ENCODE measurements at places on chromosomes 7 and 10.
A peak's percentile ranks its signal among the peaks of the same experiment; 100 is the strongest.

DNA sequence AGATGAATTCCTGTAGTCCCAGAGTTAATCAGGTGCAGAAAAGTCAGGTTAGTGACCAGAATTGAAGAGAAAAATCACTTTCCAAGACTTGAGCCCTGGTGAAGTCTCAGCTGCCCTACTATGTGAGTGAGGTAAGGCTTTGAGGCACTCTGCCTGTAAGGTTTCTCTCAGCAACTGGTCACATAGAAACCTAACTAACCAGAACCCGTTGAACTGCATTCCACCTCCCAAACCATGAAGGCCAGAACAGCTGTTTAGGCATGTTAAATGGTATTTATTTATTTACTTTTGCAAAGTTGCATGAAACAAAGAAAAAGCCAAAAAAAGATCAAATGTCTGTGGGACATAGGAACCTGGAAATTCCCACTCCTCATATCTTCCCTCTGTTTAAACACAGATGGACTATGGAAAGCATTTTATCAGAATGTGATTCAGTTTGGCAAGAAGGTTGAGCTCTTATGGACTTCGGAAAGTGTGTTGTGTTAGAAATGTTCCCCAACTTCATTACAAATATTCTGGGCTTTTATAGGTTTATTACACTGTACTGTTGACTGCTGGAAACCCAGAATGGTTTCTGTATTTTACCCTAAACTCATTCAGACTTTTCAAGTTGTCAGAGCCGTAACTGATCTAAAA, 12.8 kb upstream of the GPR85 start:
- no peak for DNase-seq

DNA sequence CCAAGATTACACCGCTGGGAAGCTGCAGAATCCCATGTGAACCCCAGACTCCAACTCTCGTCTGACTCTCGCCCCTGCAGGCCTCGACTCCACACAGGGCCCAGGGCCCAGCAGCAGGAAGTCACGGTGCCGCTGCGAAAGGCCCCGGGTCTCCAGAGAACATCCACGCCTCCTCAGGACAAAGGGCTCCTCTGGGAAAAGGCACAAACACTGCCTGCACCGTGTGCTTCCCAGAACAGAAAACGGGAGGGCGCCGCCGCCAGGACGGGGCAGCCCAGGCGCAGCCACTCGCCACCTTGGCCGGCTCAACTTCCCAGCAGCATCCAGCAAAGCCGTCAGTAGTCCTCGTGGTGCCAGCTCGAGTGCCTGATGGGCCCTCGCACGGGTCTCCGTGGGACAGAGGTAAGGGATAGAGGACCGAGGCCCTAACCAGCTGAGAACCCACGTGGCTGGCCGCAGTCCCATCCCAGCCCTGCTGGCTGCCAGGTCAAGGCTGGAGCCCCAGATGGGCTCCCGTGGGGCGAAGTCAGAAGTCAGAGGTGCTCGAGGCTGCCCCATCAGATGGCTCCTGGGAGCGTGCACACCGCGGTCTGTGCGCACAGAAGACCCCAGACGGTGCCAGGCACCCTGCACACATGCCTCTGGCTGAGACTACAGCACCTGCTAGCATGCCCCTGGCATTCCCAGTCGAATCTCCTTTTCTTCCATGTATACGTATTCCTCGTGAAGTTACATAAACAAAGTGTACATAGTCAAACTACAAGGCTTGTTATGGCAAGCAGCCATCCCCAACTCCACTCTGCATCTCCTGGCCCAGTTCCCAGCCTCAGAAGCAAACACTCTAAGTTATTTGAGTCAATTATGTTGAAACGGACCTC, 60.2 kb downstream of the MAD1L1 start:
- DNase-seq = peak; percentile 94

DNA sequence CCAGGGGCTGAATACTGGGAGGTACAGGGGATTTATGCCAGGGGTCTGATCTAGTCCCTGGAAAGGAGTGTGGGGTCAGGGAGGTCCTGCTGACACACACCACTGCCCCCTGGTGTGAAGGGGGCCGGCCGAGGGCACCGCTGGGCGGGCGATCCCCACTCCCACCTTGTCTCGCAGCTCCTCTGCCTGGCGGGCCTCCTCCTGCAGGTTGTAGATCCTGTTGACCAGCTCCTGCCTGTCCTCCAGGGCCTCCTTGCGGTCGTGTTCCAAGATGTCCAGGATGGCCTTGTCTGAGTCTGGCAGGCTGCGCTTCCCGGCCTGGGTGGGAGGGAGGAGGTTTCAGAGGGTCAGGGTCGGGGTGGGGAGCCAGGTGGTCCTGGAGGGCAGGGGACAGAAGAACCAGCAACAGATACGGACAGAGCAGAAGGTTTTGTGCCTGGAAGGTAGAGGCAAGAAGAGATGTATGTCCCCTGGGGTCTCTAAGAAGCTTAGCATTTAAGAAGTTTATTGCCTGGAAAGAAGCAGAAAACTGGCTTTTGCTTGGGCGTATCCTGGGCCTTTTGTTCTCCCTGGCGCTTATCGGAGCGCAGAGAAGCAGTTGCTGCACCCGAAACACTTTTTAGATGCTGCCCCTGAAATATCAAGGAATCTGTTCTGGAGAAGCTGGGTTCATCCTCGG, 94.5 kb upstream of the GNA12 start:
- DNase-seq = no peak

- no peak for DNase-seq
These were observed 1068.1 kb downstream of the NRG3 start for GRCh38 chr10:82943142-82943541.

- no peak for DNase-seq
These were observed 67.9 kb downstream of the CCDC71L start for GRCh38 chr7:106593028-106593417.

- no peak for DNase-seq
These were observed 348.1 kb upstream of the VWC2 start for GRCh38 chr7:49425277-49425818.

- no peak for DNase-seq
These were observed 139.0 kb upstream of the TNS3 start for GRCh38 chr7:47720907-47721244.

- DNase-seq = no peak
These were observed 407.3 kb upstream of the ADARB2 start for GRCh38 chr10:2144584-2144983.

- peak; percentile 60 for DNase-seq
These were observed 132.1 kb downstream of the EMX2 start for GRCh38 chr10:117674646-117675045.

DNA sequence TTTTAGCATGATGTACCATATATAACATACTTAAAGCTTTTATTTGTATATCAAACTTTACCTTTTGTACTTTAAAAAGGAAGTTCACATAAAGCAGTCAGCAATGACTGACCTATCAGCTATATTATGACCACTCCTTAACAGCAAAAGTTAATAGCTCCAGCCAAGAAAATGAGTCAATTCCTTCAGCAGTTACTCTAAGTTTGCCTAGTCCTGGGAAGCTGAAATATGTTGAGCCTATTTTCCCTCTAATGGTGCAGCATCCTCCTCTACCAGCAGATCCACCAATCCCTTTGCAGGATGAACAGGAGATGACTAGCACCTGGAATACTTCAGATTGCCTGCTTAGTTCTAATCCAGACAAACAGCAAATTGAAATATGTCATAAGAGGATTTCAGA, 64.2 kb downstream of the CUL2 start:
- DNase-seq = peak; percentile 13

DNA sequence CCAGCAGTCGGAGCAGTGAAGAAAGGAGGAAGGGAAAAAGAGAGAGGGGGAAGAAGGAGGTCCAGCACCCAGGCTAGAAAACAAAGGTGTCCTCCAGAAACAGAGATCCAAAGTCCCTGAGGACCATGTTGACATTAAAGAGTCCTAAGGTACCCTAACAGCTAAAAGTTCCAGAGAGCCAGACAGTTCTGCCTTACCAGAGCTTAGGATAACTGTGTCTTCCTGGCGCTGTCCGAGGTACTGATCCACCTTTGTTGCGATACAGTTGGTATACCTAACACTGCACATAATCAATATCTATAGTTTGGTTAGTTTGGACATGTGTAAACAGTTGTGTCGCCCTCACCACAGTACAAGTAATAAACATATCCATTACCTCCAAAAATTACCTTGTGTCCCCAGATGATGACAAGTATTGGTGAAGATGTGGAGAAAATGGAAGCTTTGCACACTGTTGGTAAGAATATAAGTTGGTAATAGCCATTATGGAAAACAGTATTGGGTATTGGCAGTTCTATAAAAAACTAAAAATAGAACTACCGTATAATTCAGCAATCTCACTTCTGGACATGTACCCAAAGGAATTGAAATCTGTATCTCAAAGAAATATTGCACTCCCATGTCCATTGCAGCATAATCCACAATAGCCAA, 59.8 kb downstream of the GRID1 start:
- peak; percentile 27 for DNase-seq

- peak; percentile 10 for DNase-seq
These were observed 237.9 kb downstream of the MGMT start for GRCh38 chr10:129704786-129705525.

DNA sequence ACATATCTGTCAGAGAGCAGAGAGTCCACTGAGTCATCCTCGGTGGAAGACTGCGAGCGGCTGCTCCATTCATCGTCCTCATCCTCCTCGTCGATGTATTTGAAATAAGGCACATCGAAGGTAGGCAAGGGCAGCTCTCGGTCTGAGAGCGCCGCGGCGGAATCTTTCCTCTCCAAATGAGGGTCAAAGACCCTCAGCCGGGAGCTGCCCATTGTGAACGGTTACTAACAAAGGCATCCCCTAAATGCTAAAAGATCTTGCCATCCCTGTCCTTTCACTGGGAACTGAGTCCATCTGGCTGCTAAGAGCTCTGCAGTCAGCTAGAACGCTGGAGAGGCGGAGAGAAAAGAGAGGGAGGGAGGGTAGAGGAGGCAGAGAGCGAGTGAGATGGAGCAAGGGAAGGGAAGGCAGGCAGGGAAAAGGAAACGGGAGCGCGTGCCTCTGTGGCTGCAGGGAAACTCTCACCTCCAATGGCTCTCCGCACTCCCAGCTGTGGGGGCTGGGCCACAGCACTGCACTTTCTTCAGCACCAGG, 163.4 kb downstream of the RAPGEF5 start:
- peak; percentile 3 for DNase-seq

GRCh38 chr10:10803278-10803677, 214.4 kb upstream of the CELF2 start:
- DNase-seq = no peak

GRCh38 chr10:3579845-3580244, 205.2 kb downstream of the KLF6 start:
- DNase-seq = no peak

DNA sequence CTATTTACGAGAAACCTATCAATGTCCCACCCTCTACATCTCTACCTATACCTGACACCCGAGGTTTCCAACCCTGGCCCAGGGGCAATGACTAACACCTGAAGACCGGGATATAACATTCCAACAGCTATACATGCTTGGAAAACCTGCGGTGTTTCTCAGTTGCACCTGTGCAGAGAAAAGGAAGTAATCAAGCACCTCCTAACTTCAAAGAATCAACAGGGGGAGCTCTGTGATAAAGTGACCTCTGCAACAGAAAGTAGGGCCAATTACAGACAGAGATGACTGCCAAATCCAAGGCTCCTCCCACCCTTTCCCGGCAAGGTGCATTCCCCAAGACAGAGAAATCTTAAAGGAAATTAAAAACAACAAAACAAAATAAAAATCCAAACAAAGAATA, 41.3 kb downstream of the CCDC6 start:
- no peak for DNase-seq

DNA sequence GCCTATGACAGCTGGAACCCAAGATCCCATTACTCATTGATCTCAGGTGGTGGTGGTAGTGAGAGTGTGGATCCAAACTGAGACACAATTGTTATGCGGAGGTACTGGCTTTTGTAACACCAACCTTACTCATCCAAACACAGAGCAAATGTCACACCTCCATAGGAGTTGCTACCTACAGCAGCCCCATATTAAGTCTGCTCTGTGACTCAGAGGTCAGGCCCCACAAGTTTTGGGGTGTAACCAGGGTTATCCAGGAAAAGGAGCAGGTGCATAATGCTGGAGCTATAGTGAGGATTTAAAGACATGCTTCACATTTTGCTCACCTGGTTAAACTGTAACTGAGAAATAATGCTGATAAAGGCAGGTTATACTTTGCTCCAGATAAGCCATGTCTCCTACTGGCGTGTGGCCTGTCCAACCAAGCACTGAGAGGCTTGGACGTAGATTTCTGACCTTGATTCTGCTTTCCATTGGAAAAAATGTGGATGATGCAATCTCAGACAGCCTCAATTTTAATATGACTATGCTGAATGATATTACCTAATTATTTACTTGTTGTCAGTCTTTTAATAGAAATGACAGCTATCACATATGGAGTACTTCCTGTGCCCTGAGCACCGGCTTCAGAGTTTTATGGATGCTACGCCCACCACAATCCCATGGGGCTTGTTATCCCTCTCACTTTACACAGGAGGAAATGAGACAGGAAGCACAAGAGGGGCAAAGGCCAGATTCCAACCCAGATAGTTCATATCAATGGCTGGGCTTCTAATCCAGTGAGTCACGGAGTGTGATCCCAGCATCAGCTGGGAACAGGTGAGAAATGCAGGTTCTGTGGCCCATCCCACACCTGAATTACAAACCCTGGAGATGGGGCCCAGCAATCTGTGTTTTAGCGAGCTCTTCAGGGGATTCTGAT, 181.3 kb downstream of the CHN2 start:
- DNase-seq = peak; percentile 25

GRCh38 chr10:91520661-91521060, 110.5 kb downstream of the HECTD2 start:
- DNase-seq = no peak

GRCh38 chr10:76547352-76547972, 1090.1 kb downstream of the KCNMA1 start:
- DNase-seq = peak; percentile 80

- DNase-seq = no peak
These were observed 35.4 kb upstream of the HPS1 start for GRCh38 chr10:98482096-98482495.

DNA sequence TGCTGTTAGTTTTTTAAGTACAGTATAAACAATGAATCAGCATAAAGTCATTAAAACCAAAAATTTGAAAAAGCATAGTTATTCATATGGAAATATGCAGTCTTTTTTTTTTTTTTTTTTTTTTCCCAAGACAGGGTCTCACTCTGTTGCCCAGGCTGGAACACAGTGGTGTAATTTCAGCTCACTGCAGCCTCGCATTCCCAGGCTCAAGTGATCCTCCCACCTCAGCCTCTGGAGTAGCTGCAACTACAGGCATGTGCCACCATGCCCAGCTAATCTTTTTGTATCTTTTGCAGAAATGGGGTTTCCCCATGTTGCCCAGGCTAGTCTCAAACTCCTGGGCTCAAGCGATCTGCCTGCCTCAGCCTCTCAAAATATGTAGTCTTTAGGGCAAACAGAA, 182.0 kb downstream of the SEMA3E start:
- no peak for DNase-seq

GRCh38 chr10:45625879-45626278, 46.7 kb downstream of the ZFAND4 start:
- DNase-seq = no peak

- no peak for DNase-seq
These were observed 105.5 kb downstream of the HGF start for GRCh38 chr7:81664304-81664703.

All from fibroblast of skin of back (primary cell).